ENCODE measurements at places on chromosomes 5 and 9. TPM values are rescaled to one million over a fixed set of nuclear protein-coding genes. Genes with fewer than 3 reads are reported as not detected.

Gene BICD2
- total RNA-seq: 46.5 TPM

Gene TNIP1
- 454 TPM for total RNA-seq

Gene ACSL6
- under 0.01 TPM for total RNA-seq

Gene GABRA6
- total RNA-seq: not detected

Gene GFPT2
- total RNA-seq: 4.0 TPM

Gene DBH
- total RNA-seq: not detected

Gene OBP2B
- total RNA-seq: not detected

Gene ASS1
- 50.8 TPM for total RNA-seq

Gene NFX1
- total RNA-seq: 24.3 TPM

Gene POLR3G
- 10.9 TPM for total RNA-seq

Gene TMC1
- total RNA-seq: not detected

Gene RAD23B
- total RNA-seq: 76.0 TPM

Gene KIAA0825
- total RNA-seq: 3.2 TPM

Gene KIF20A
- 4.4 TPM for total RNA-seq

Gene ZMAT2
- total RNA-seq: 42.4 TPM

Gene GPX8
- total RNA-seq: 42.5 TPM

GRCh38 chr5:158670201-158670600 lies 429.5 kb downstream of the EBF1 start:
- DNase-seq: no peak

GRCh38 chr5:148205044-148205806 lies 2.4 kb downstream of the SPINK6 start:
- no peak for DNase-seq

DNA sequence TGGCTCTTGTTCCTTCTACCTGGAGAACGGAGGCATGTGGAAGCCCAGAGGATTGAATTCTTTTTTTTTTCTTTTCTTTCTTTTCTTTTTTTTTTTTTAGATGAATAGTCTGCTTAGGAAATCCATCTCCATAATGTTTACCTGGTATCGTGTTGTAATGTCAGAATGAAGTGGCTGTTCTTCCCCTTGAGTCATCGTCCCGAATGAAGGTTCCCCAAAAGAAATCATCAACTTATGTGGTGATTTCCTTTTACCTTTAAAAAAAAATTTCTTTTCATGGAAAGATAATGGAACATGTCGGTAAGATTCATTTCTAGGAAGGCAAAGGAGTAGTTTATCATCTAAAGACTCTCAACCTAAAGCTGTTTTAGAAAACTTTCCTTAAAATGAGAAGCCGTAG lies 59.7 kb downstream of the DOCK8 start:
- no peak for DNase-seq

GRCh38 chr9:33153666-33154065 lies 13.5 kb downstream of the B4GALT1 start:
- no peak for DNase-seq

- DNase-seq: no peak
Measured at GRCh38 chr9:4558371-4558998, 68.2 kb downstream of the SLC1A1 start.

DNA sequence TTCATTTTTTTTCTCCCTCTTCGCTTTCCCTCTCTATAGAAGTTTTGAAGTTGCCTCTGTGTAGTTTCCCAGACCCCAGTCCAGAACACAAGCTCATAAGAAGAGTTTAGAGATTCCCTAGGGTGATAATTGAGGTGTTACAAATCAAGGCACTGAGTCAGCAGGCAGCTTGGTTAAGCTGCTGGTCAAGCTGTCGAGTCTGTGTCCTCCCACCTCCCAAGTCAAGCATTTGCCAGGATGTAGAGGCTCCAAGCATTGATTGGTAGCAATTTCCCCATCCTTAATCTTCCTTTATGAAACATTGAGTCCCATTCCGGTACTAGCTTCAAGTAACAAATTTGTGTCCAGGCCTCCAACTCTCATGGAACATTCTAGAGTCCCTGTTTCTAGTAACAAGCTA lies 47.5 kb upstream of the SLC1A1 start:
- no peak for DNase-seq

- no peak for DNase-seq
Measured at GRCh38 chr9:113963017-113963620, 87.0 kb downstream of the ZNF618 start.

DNA sequence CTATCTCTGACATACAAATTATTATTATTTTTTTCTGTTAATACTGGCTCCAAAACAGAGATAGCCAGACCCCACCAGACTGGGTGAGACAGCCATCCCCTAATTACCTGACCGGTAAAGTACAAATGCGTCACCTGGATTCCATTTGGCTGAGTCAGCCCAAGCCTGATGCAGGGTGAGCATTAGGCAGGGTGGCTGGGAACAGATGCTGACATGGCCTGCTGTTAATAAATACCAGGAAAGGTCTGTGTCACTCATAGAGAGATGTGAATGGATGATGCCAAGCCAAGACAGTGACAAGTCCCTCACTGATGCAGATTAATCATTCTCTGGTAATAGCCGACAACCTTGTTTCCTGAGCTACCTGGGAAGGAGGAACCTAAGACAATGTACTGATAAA lies 183.5 kb downstream of the TRIM32 start:
- peak; percentile 99 for DNase-seq

GRCh38 chr9:114709636-114710035 lies 27.6 kb upstream of the TEX48 start:
- DNase-seq: no peak

DNA sequence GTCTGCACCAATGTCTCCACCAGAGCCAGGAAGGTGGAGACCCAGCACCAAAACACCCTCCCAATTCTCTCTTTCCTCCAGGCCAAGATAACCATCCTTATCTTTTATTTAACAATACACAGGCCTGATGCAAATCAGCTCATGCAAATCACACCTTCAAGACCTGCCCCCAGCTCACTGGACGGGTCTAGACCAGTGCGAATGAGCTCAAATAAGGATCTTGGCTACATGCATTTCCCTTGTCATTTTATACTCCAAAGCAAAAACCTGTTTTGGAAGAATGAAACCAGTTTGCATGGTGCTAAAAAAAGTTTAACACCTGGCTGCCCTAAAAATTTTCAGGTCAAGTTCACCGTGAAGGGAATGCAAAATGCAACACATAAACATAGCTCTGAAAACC lies 31.9 kb upstream of the DAPK1 start:
- DNase-seq: no peak

DNA sequence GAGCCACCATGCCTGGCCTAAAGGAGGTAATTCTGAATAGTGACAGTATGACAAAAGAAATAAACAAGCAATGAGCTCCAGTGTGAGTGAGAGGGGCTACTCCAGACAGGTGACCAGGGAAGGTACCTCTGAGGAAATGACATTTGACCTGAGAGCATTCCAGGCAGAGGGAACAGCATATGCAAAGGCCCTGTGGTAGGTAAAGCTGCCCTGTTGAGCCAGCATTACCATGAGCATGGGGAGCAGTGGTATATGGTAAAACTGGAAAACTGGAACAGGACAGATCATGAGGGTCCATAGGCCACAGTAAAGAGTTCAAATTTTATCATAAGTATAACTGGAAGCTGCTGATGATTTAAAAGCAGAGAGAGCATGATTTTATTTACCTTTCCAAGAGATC lies 6.0 kb upstream of the SFXN1 start:
- DNase-seq: no peak

DNA sequence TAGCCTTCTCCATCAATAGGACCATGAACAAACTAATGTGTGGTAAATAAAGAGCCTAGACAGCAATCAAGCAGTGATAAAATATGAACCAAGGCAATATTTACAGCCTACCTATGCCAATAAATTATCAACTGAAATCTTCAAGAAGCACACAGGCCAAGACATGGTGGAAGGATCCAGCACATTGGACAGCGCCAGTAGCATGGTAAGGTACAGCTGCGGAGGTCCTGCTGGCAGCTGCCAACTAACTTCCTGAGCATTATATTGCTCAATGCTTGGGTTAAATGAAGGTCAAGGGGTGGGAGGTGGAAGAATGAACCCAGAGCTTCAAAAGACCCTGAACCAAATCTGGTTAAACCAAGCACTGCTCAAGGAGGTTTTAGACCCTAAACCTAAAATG lies 16.5 kb upstream of the SPDL1 start:
- DNase-seq: no peak

GRCh38 chr9:86766912-86767311 lies 180.4 kb downstream of the GAS1 start:
- DNase-seq: peak; percentile 90

DNA sequence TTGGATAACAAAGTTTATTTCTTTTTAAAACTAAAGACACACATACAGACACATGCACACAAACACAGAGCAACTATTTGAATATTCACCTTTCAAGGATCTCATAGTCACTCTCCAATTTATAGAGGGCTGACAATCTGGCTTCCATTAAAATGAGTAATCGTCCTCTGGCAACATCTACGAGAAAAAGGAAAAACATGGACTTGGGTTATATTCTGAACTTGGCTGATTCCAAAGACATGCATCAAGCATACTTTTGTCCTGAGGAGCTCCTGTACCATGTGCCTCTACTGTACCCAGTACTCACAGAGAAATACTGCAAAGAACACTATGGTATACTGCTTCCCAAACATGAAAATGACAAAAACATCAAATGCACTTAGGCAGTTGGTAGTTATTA lies 15.4 kb downstream of the IARS1 start:
- no peak for DNase-seq

GRCh38 chr9:110340306-110340705 lies 2.6 kb upstream of the TXNDC8 start:
- no peak for DNase-seq

GRCh38 chr5:91867799-91868198 lies 484.7 kb upstream of the ARRDC3 start:
- DNase-seq: no peak

DNA sequence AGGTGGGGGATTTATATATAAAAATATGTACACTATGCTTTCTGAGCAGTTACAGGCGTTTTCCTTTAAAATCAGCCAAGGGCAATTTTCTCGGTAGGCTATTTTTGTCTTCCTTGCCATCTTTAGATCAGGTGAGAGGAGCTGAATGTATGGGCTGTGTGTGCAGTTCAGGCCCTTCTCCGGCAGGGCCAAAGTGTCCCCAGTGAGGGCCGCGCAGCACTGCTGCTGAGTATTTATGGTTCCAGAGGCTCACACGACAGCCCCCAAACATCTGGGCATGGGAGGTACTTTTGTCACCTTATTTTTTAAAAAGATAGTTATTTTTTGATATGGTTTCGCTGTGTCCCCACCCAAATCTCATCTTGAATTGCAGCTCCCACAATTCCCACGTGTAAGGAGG lies 11.5 kb downstream of the GFPT2 start:
- DNase-seq: no peak

GRCh38 chr5:97854871-97855762 lies 672.1 kb upstream of the RIOK2 start:
- peak; percentile 14 for DNase-seq

DNA sequence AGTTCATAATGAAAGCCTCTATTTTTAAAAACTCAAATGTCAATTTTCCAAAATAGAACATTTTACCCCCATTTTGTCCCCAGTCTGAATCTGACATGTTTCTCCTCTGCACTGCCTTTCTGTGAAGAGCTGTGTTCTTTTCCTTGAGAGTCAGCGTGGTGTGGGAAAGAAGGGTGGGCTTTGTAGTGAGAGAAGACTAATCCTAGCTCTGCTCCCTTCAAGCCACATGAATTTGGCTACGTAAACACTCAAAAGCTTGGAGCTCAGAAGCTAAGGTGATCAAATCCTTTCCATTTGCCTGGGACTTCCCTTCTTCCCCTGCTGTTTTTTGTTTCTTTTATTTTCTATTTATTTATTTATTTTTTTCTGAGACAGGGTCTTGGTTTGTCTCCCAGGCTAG lies 598.5 kb downstream of the TLR4 start:
- DNase-seq: no peak

DNA sequence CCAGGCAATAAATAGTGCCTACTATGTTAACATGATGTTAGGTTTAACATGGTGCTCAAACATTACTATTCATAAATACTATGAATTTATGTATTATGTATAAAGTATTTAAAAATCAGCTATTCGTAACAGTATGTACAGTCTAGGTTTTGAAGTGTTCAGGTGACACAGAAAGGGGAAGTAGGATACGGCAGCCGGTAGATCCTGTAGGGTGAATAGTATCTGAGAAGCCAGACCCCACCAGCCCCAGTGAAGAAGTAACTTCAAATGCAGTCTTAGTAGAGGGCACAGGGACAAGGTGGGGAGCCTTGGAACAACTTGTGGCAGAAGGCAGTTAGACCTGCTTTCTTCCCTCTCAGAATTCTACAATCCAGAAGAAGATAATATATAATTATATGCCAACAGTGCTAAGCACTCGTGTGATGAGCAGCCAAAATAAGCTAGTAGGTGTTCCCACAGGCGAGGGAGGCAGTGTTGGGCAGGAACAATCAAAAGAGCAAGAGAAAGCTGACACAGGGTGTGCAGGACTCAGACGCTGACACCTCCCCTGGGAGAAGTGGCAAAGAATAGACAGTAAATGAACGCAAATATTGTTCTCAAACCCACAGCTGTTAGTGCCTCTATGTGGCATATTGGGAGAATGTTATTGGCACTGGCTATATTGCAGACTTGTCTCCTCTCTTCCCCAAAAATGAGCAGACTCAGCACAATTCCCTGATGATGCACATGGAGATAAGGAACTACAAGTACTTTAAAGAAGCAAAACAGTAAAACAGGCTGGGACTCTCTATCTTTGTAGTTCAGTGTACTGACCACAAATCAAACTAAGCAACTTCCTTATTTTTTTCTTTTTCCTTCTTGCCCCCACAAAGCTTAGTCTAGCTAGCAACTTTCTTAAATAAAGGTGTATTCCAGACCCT lies 4.6 kb downstream of the ZNF367 start:
- no peak for DNase-seq

- no peak for DNase-seq
Measured at GRCh38 chr5:131986161-131986912, 25.1 kb downstream of the ACSL6 start.

DNA sequence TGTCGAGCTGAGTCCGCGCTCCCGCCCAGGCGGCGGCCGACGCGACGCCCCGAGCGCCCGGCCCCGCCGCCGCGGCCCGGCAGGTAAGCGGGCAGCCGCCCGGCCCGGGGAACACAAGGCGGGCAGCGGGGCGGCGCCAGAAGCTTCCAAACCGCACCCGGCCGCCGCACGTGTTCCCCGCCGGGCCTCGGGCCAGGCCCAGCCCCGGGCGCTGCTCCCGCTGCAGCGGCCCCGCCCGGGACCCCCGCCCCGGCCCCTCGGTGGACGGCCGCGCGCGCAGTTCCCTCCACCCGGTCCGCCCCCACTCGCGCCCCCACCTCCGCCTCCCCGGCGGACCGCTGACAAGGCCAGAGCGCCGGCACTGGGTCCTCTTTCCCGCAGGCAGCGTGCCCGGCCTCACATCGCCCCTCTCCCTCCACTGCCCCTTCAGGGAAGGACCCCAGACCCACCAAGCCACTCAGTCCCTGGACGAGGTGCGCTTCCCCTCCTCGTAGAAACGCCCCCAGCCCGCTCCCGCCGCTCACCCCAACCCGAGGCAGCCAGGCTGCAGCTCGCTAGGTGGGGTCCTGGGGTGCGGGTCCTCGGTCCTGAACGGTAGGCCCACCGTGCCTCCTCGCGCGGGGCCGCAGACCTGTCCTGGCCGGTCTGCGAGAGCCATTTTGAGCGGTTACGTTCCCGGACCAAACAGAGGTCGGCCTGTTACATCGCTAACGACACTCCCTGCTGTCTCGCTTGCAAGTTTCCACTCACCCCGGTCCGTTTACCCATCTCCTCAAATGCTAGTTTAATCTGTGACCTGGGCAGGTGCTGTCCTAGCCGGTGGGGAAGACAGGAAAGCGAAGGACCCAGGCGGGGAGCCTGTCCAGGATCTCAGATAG lies 475 bp downstream of the WDR5 start:
- no peak for DNase-seq

Data from kidney epithelial cell (primary cell).